ENCODE measurements at places on chromosomes 4 and X. TPM values are rescaled to one million over a fixed set of nuclear protein-coding genes. Genes with fewer than 3 reads are reported as not detected.

DNA sequence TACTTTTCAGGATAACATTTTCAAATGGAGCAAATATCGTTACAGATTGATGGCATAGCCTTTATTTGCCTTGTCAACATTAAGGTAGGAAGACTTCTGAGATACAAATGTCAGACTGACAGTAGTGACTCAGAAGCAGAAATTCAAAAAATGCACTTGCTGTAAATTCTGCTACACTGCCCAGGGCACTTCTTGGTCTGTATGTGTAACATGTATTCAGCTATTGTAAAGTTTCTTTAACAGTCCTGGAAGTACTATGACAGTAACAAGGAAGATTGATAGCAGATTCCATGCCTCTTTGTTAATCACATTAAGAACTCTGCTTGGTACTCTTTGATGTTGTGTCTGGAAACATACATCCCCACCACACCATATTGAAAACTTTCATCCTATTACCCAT is 69.6 kb upstream of the PCDH18 start:
- no peak for DNase-seq

DNA sequence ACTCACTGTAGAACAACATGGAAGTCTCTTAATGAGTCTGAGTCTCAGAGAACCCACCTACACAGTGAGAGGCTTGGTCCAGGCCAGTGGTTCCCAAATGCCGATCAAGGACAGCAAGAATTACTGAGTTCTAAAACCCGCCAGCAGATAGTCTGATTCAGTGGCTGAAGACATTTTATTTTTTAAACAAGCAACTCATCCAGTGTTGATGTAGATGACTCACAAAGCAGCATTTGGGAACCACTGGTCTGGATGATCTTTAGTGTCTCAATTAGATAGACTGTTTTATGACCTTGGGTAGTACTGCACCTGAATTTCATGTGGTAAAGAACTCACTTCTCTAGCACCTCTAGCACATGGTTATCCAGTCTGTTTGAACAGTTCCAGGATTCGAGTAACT is 193.6 kb downstream of the FBXW7 start:
- no peak for DNase-seq

Gene ABCG2
- 1.0 TPM for total RNA-seq

Gene KLHL4
- 0.89 TPM for total RNA-seq

Gene VSIG1
- not detected for total RNA-seq

DNA sequence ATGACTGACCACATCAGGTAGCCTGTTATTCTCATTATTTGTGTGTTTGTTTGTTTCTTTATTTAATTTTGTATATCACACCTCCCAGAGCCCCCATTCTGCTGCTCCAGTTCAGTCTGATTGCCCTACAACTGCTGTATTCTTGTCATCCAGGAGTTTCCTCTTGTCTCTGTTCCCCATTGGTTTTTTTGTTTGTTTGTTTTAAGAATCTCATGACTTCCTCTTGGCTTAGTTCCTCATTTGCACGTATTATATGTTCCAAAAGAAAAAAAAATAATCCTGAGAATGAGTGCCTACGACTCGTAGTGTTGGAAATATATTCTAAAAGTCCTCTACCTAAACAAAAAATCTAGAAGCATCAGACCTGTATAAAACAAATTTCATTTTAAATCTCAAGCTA is 142.3 kb upstream of the SLIT2 start:
- no peak for DNase-seq

DNA sequence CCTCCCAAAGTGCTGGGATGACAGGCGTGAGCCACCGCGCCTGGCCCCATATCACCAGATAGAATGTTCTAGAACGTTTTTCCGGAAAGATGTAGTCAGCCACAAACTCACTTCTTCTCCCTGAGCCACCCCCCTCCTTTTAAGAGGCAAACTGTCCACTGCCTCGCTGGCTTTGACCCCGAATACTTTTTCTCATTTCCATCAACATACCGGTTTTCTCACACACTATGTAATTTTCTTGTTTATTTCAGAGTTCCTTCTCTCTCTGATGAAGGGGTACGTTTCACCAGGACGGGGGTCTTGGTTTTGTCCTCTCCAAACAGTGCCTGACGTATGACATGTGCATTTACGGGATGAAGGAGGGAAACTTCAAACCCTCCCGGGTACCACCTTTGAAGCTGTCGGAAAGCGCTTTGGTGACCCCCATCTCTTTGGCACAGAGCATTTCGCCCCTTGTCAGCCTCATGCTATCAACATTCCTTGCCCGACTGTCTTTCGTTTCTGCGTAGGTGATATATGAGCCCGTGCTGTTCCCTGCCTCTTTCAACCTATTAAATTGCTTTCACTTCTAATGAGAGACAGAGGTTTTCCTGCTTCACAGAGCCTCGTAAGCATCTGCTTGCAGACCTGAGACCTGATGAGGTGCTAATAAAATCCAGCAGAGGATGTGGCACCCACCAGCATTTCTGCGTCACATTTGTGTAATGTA is 73.8 kb downstream of the CRLF2 start:
- no peak for DNase-seq

- no peak for DNase-seq
Measured at GRCh38 chr4:113556382-113557134, 205.0 kb downstream of the CAMK2D start.

Gene ITGB1BP2
- total RNA-seq, result 105 TPM

GRCh38 chr4:118834070-118834469 is 1.9 kb downstream of the SEC24D start:
- no peak for DNase-seq

DNA sequence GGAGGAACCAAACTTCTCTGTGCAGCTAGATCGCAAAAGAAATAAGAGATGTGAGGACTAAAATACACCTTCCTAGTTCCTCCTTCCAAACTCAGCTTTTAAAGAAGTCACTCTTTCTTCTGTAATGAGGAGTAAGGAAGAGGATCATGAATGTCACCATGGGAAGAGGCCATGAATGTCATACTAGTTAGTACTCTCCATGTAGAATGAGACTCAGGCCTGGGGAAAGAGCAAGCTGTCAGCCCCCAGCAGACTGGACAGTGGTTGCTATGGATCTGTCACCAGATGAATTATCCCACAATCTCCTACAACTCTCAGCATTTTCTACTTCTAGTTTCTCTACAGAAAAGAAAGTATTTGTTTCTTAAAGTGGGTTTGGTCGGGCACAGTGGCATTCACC is 57.1 kb upstream of the PRDM8 start:
- no peak for DNase-seq

GRCh38 chr4:182975806-182976205 is 58.6 kb upstream of the DCTD start:
- no peak for DNase-seq
